Upper lobe of left lung (tissue), 6 donors: ENCODE measurements at places on chromosomes 5 and 9. TPM values are rescaled to one million over a fixed set of nuclear protein-coding genes. Genes with fewer than 3 reads are reported as not detected.

DNA sequence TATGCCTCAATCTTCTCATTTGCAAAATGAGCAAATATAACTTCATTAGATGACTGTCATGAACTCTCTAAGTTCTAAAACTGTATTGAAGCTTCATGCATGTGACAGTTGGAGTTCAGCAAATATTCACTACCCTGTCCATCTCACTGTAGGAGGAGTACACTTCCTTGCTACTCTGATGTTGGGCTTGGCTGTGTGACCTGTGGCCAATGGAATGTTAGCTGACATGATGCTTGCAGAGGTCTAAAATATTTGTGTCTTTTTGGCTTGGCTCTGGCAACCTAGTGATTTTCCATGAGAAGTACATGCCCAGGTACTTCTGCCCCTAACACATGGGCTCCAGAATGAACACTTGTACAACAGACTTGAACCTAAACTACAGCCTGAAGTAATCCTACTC lies 203.1 kb upstream of the ANKH start:
- DNase-seq = no peak
- H3K4me3 ChIP-seq = no peak overlapping the region
- H3K27ac ChIP-seq = no peak overlapping the region
- no peaks in the 10 kb centered on the region for H3K4me1 ChIP-seq
- no peaks in the 10 kb centered on the region for H3K36me3 ChIP-seq

GRCh38 chr9:135525241-135526088 lies 4.2 kb downstream of the LCN1 start:
- DNase-seq = peak; percentile 43
- no peaks in the 10 kb centered on the region for H3K36me3 ChIP-seq
- no peaks in the 10 kb centered on the region for H3K27me3 ChIP-seq

CORO2A gene
- 16.4 TPM for total RNA-seq

DNA sequence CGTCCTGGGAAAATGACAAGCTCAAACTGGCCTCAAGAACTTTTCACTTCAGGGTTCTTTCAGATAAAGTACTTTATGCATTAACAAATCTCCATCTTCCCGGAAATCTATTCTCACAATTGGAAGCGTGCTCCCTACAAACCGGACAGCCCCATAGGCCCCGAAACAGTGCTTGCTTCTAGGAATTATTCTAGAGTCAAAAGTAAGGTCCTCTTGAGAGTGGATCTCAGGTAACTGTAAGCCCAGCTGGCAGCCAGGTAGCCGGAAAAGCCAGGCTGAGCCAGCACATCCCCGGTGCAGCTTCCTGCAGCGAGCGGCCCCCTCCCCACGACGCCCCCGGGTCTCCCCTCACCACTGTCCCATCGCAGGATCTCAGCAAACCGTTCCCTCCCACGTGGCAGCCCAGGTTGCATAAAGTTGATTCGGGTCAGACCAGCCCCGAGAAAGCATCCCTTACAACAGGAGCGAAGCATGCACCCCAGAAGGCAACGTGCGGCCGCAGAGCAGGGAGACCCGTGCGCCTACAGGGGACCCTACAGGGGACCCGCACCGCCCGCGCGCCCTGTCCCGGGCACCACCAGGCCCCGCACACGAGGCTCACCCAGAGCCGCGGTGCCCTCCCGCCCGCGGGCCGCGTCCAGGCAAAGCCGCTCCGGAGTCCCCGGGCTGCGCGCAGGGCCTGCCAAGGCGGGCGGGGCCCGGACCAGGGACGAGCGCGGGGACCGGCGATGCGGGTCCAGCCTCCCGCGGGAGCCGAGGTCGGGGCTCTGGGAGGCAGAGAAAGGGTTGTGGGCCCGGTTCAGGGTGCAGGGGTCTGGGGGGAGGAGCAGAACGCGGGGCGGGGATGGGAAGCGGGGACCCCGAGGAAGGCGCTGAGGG lies 920 bp downstream of the LPCAT1 start:
- peak overlapping the region; percentile 86 for H3K4me3 ChIP-seq
- peaks cover 24% of the 10 kb centered on the region for H3K4me1 ChIP-seq
- no peaks in the 10 kb centered on the region for H3K27me3 ChIP-seq
- peak overlapping the region; percentile 96 for H3K27ac ChIP-seq
- H3K36me3 ChIP-seq = peaks cover 28% of the 10 kb centered on the region

GRCh38 chr5:122591828-122592227 lies 183.1 kb upstream of the SNX2 start:
- no peaks in the 10 kb centered on the region for H3K4me1 ChIP-seq
- no peak overlapping the region for H3K27ac ChIP-seq
- no peaks in the 10 kb centered on the region for H3K27me3 ChIP-seq
- H3K36me3 ChIP-seq = no peaks in the 10 kb centered on the region
- no peak overlapping the region for H3K4me3 ChIP-seq

DNA sequence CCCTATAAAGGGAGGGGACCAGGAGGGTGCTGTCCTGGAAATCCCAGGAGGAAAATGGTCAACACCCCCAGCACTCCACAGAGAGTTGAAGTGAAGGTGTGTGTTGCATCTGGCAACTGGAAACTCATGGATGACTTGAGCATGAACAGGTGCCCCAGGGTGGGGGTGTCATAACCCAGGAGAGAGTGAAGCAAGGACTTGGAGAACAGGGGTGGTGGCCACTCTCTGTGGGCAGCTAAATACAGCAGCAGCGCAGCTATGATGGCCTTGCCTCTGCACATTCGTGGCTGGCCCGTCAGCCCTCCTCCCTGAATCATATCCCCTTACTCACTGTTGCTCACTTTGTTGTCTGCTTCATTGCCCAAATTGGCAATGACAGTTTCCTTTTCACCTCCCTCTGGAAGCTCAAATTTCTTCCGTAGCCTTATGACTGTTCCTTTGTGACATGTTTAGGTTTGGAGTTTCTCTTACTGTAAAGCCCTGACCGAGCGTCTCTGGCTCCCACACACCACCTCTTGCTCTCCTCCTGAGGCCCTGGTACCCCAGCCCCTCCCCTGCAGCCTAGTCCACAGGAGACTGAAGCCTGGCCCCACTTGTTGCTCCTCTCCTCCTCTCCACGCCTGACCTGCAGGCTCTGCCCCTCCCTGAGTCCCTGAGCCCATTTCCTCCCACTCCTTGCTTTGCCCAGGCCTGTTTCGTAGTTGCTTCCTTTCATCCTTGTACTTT lies 185.8 kb downstream of the CD180 start:
- H3K27me3 ChIP-seq = no peaks in the 10 kb centered on the region
- DNase-seq = no peak
- H3K36me3 ChIP-seq = no peaks in the 10 kb centered on the region
- peak overlapping the region; percentile 73 for H3K27ac ChIP-seq

BAAT gene
- not detected for total RNA-seq

INSL4 gene
- total RNA-seq = not detected

PROB1 gene
- 0.98 TPM for total RNA-seq

DNA sequence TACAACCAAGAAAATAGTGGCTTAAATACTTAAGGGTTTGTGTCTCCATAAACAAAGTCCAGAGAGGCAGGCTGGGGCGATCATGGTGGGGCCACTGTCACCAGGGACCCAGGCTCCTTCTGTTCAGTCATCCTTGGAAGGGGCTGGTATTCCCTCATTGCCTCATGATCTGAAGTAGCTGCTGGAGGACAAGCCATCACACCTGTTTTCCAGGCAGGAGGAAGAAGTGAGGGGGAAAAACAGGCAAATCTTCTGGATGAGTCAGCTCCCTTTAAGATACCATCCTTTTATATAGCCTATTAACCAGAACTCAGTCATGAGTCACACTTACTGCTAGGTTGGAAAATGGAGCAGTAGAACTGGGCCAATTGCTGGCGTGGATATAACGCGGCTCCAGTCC lies 92.3 kb downstream of the DAP start:
- no peak overlapping the region for H3K27ac ChIP-seq
- no peaks in the 10 kb centered on the region for H3K36me3 ChIP-seq
- H3K27me3 ChIP-seq = no peaks in the 10 kb centered on the region
- no peak for DNase-seq
- no peaks in the 10 kb centered on the region for H3K4me1 ChIP-seq
- no peak overlapping the region for H3K4me3 ChIP-seq

KCNMB1 gene
- 1.3 TPM for total RNA-seq

HTR1A gene
- total RNA-seq = not detected

GRIA1 gene
- 4.3 TPM for total RNA-seq
